ENCODE measurements at places on chromosomes 11 and 22.

- no peak for ATAC-seq
Observed at GRCh38 chr11:65321828-65322485, 7.3 kb downstream of the CDC42EP2 start.

- ATAC-seq: no peak
Observed at GRCh38 chr22:19043121-19044085, 78.8 kb downstream of the DGCR2 start.

GRCh38 chr22:35158336-35158735 lies 92.4 kb downstream of the ISX start:
- no peak for ATAC-seq

- ATAC-seq: peak; percentile 46
Observed at GRCh38 chr11:12213883-12214282, 103.5 kb downstream of the MICAL2 start.

DNA sequence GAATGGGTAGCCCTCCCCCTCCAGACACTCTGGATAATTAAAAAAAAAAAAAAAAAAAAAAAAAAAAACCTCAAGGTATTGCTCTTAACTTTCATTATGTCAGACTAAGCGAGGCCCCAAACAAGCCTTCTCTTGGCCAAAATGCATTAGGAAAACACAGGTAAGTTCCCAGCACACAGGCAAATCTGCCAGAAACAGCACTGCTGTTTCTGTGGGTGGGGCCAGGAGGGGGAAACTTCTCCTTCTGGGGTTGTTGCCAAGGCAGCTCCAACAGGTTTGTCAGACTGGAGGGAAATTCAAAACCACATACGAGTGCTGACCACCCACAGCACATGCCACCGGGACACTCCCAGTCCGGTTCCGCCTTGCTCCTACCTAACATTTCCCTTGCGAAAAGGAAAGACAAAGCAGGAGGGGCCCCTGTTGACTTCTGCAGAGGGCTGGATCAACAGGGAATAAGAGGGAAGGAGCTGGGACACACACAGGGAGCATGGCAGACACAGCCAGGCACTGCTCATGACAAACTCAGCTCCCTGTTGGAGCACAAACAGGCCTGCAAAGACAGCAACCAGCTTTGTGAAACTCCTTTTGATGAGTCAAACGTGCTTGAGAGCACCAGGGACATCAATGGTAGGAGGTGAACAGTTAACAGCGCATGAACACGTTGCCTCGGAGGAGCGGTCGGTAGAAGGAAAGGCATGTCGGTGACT lies 55.0 kb downstream of the MYH9 start:
- ATAC-seq: peak; percentile 64

DNA sequence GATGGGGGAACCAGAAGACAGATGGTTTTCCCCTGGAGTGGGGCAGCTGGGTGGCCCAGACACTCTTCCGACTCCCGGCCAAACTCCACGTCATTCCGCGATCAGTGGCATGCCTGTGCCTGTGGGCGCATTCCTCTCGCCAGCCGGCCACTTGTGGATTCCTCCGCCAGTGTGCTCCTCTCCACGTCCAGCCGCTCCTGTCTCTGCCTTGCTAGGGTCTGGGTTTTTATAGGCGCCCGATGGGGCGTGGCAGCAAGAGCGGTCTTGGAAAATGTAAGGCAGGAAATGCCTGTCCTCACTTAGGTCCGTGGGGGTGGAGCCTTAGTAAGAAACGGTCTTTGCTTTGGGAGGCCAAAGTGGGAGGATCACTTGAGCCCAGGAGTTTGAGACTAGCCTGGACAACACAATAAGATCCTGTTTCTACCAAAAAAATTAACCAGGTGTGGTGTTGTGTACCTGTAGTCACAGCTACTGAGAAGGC lies 81.6 kb upstream of the SEPTIN5 start:
- ATAC-seq: no peak

DNA sequence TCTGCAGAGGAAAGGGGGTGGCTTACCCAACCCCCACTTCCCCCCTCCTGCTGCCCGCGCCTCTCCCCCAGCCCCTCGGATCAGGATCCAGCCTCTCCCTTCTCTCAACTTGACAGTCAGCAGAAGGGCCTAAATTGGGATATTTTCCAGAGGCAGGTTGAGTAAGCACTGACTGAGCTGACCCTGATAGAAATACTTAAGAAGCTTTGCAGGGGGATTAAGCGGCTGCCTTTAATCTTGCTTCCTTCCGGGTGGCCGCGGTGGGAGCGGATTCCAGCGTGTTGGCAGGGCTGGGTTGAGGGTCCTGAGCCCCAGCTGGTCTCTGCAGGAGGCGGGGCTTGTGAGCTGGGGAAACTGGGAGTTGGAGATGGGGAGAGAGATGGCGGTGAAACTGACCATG lies 445.2 kb downstream of the NTM start:
- ATAC-seq: no peak

DNA sequence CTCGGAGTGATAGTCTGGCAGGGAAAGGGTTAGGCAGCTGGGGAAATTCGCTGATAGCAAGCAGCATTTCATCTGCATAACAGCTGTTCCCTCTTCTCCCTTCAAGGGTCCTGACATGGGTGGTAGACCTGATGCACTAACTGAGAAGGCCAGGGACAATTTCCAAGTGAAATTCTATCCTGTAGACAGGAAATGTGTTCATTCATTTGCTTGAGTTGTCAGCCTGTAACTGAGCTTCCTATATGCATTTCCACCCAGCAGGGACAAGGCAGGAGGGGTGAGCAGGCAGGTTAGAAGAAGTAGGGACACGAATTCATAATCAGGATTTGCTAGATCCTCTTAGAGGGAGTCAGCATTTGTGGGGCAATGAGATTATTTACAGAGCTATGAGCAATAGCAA lies 154.3 kb upstream of the NCAM1 start:
- ATAC-seq: no peak

- no peak for ATAC-seq
Observed at GRCh38 chr11:7911011-7911410, 20.1 kb downstream of the OR10A6 start.

DNA sequence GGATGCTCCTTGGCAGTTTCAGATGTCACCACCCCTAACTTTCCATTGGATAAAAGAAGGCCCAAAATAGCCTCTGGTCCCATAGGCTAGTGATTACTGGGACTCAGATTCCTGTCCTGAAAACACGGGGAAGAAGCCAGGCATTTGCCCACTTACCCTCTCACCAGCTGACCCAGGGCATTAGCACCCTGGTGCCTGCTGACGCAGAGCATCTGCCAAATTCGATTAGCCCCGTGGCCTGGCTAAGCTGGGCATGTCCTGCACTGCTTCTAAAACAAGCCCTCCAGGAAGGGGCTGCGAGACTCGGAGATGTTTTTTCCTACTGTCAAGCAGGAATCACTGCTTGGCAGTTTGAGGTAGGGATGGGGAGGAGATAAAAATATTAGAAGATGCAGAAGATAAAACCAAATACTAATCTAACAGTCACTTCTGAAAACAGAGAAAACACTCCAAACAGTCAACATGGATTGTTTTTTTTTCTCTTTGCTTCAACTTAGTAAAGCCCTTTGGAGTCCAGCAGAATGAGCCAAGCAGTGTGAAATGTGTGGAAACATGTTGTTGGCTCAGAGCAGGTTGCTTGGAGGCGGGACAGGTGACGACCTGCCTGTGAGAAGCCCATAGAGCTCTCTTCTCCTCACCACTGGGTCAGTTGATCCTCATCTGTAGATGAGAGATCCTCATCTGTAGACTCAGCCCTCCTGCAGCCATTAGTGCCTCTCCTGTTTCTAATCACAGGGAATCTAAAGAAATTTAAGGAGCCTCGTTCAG lies 54.0 kb downstream of the BDNF start:
- no peak for ATAC-seq

DNA sequence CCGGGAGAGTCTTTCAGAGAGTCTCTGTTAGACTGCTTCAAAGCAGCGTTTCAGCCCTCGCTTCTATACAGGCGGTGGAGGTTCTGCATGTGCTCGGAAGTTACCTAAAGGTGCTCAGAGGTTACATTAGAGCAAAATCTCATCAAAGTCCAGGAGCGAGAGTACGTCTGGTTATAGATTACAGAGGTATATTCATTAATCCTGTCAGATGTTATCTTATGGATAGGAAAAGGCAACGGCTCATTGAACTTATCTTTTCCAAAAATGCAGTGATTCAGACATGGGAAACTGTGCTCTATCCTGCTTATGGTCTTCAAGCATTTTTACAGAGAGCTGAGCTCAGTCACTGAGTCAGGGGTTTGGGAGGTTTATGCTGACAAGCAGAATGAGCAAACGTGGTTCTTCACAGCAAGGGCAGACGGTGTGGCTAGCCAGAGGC lies 9.1 kb upstream of the ZBED5 start:
- no peak for ATAC-seq

GRCh38 chr11:106840947-106841346 lies 177.3 kb downstream of the GUCY1A2 start:
- no peak for ATAC-seq

- ATAC-seq: no peak
Observed at GRCh38 chr22:48222742-48223487, 1460.5 kb downstream of the TBC1D22A start.

GRCh38 chr22:48277868-48278581 lies 1515.6 kb downstream of the TBC1D22A start:
- ATAC-seq: no peak

- ATAC-seq: no peak
Observed at GRCh38 chr11:68504432-68505066, 44.0 kb downstream of the PPP6R3 start.

DNA sequence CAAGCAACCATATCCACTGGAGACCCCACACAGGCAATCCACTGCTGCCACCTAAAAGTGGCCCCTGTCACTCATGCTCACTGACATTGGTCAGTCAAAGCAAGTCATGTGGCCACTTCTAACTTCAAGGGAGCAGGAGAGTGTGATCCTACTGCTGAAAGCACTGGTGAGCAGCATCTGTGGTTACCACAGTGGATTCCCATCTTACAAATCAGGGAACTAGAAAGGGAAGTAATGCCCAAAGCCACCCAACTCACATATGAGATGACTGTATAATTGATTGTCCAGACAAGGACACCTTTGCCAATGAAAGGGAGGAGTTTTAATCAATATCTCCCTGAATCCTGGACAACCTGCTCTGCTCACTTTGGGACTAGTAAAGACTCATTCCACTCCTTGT lies 17.7 kb downstream of the RCN1 start:
- no peak for ATAC-seq

DNA sequence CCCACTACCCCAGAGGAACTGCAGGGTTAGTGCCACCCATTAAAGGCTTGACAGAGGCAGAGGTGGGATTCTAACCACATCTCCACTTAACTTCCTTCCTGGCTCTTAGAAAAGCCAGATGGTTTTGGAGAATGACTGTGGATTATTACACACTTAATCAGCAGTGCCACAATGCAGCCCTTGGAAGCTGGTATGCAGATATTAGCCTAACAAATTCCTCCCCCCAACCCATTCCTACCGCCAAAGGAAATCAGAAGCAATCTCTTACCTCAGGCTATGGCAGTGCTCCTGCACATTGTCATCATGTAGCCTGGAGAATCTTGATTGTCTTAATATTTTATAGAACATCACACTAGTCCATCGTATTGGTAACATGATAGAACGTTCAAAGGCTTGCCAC lies 23.2 kb upstream of the NRGN start:
- no peak for ATAC-seq

DNA sequence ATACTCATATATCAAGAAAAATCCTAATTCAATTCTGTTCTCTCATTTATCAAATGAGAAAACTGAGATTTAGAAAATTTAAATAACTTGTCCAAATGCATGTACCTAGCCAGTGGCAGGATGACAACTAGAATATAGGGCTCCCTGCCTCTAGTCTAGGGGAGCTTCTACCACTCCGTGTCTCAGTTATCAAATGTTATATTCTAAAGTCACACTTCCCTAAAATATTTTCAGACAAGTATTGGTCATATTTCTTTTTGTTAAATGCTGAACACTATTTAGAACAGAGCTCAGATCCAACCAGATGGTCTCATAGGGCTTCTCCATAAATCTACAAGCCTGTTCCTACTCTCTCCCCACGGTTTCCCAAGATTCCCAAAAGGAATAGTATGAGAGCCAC lies 26.3 kb downstream of the KCNJ1 start:
- ATAC-seq: no peak

DNA sequence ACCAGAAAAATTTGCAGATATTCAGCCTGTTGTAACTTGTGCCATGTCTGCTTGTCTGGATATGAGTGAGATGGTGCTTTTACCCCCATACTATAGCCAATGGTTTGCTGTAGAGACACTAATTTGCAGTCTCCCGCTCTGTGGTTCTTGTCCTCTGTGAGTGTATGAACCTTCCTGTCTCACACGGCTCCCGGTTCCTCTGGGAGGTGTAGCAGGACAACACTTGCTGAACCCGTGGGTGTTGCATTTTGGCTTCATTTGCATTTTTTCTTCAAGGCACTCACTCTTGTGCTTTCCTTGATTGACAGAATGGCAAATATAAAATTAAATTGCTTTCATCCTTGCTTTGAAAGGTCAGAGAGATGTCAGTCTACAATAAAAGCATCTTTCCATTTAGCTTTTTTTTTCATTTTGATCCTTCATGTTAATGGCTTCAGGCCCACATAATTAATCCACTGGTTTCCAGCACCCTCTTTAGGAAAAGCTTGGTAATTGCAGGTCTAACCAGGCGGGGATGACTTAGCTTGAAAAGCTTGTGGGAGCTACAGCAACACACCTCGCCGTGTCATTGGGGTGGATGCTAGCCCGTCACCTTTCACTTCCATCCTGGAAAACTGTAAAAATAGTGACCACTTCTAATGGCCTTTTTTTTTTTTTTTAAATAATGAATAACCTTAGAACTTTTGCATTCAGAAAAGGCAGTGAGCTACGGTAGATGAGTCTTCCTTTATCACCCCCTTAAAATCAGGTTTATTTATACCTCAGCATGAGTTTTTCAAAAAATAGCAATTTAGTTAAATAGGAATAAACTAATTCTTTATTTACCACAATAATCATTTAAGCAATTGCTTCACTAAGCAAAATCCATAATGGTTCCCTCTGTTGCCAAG lies 27.4 kb upstream of the ST14 start:
- peak; percentile 59 for ATAC-seq

DNA sequence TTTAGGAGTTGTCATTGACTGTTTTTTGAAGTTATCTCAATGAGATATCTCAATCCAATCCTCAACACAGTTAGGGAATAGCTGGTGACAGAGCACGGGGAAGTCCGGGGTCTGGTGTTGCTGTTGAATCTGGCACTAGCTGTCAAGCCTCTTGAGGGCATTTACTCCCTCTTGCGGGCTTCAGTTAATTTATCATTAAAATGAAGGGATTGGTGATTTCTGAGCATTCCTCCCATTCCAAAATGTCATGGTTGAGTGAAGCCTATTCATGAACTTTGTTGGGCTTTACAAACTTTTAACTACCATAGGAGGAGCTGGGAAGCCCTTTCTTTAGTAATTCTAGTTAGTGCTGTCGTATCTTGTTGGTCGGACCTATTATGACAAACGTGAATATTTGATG lies 40.2 kb downstream of the UVRAG start:
- no peak for ATAC-seq

DNA sequence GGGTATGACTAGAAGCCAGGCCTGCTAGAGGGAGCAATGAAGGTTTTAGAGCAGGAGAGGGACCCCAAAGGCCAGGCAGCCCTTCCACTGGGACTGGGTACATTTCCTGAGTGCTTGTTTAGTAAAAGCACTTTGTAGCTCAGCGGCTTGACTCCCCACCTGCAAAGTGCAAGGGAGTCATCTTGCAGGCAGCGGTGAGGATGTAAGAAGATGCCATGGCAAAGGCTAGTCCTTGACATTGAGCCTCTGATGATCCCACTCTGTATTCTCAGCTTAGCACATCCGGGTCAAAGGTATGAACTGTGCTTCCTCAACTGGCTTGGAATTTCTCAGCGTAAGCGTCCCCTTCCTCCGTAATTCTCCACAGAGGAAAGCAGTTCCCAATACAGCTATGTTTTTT lies 3.1 kb upstream of the UBE2L3 start:
- ATAC-seq: no peak

GRCh38 chr22:26095256-26095956 lies 73.9 kb upstream of the SEZ6L start:
- no peak for ATAC-seq

- ATAC-seq: no peak
Observed at GRCh38 chr22:23242473-23243001, 62.2 kb downstream of the BCR start.

Data from activated T-helper 17 cell treated with anti-CD3 and anti-CD28 coated beads, Interleukin-2, amount 50 U/mL, for 72 hours (primary cell).